CD4-positive, alpha-beta T cell treated with Interleukin-17A for 1 hour (primary cell): ENCODE measurements at places on chromosomes 6 and 20.

DNA sequence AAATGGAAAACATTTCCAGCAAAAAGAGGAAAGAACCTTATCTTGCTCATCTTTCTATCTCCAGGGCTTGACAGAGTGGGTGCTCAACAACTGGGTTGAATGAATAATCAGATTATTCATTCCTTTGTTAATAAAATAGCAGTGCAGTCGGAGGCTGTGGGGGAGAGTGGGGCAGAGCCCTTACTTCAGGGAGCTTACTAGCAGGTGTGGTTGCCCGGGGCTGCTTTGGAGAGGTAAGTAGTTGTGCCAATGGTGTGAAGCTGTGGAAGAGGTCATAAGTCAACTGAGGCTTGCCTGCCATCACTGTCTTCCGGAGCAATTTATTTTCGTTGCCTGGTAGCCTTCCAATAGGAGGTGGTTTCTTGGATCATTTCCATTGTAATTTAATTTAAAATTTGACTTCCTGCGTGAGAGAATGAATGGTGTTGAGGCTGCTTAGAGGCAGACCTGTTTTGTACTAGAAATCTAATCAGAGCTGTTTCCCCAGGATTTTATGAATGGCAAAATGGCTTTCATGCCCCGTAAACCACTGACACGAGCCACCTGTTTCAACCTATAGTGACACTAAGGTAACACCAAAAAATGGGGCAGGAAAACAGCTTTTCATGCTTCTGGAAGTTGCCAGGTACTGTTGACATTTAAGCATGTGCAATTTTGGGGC is 51.4 kb downstream of the ZDHHC14 start:
- DNase-seq = no peak

DNA sequence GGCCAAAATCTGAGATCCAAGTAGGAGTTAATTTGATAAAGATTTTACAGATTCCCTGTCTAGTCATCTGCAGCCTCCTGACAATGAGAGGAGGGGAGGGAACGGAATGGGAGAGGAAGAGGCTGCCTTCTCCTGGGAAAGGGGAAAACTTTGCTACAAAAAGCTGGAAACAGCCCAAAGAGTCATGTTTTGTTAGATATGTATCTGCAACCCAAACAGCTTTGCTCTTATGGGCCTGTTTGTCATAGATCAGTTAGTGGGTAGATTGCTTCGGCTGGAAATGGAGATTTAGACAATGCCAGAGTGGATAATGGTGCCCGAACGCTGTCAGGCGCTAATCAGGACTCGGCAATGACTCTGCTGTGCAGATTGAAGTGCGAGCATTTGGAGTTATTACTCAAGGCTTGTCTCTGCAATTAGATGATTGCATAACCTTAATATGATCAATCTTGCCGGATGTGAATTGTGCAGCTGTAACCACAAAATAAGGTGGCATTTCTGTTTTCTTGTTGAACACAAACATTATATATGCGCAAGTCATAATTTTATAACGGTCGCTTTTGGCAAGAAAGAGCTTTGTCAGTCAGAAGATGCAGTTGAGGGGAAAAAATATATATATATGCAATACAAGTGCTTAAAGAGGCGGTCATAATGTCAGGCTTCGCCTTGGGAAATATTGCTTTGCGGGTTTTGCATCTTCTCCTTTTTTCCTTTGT is 92.4 kb upstream of the MAFB start:
- DNase-seq = no peak

DNA sequence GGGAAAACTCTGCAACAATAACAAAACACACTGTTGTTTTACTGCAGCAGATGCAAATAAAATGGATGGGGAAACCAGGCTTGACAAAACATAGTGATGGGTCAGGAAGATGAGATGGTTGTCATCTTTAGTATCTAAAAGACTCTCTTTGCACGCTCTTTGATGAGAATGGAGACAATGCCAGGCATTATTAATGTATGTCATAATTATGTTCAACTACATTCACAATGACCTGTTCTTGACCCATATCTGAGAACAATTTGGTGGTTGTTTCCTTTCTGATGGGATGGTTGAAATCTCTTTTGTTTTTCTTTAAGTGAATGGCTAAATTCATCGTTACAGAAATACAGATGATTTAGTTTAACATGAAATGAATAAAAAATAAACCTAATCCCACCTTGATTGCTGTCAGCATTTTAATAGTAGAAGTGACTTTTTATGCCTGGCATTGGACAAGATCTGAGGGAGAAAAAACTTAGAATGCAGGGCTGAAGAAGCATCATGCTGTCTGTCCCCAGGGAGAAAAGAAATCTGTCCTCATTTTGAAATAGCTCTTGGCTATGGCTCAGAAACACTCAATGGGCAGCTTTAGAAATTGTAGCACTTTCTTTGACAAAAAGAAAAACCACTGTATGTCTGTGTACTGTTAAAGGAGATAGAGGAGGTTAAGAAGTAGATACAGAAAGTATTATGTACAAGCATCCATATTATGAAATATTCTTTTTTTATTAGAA is 12.4 kb upstream of the GRIK2 start:
- no peak for DNase-seq

DNA sequence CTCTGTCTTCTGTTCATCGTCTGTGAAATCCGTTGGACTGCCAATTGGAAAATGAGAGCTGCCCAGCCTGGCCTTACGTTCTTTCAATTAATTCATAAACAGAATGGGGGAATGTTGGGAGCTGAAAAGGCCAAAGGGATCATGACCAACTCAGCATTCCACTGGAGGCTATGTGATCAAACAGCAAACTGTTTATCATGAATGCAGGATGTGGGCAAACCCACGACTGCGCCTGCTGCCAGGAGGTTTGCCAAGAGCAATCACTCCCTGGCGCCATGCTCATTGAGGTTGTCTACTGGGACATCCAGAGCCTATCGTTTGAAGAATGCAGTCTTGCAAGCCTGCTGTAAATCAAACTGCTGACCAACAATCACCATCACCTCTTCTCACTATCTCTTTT is 9.3 kb upstream of the FKBP1A start:
- no peak for DNase-seq

DNA sequence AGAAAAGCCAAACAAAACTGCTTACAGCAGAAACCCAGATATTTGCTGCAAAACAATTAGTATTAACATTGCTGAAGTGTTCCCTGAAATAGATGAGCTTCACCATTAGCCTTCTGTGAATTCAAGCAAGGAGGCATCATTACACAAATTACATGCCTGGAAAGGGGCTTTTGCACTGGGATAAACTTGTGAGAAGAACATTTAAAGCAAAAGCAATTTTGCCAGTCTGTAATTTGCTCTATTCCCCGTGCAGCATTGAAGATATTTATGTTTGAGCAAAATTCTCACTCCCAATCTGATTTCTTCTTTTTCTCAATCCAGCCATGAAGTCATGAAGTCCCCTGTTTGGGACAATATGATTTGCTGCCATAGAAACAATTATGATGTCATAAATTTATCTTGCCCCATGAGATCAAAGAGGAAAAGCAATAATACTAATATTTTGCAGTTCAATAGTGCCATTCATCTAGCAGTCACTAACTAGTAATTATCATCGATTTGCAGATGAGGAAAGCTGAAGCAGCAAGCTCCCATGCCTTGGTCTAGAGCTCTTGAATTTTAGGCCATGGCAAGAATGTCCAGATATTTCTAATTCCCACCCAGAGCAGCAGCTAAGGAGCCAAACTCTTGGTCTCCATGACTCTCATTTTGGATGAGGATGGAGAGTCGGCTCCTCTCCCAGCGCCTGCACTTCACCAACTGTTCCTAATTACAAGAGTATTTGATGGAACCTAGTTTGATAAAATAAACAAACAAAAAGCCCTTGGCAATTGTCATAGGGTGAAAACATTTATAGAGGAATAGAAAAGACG is 49.5 kb upstream of the CCN6 start:
- DNase-seq = no peak

DNA sequence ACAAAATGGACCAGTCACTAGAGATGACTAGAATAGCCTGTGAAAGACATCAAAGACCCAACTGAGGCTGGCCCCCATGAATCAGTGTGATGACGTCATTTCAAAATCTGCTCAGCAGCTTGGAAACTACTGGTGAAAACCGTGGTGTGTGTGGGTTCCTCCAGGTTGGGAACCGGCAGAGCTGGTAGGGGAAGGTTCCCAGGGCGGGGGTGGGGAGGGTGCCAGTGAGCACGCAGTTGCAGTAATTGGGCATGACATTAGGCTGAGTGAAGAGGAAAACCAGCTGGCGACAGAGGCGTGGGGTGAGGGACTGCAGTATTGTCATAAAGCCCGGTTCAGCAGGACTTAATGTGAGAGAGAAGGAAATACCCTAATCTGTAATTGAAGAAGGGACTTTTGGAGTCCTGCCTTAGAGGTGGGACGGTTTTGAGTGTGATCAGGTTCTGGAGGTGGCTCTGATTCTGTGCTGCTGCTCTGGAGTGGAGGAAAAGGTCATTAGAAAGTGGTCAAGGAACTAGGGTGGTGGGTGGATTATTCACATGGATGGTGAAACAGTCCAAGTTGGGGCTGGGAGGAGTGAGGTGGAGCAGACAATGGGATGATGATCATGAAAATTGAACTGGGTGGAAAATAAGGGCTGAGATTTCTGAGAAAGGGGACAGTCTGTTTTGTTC is 52.0 kb upstream of the MTHFD1L start:
- DNase-seq = no peak

DNA sequence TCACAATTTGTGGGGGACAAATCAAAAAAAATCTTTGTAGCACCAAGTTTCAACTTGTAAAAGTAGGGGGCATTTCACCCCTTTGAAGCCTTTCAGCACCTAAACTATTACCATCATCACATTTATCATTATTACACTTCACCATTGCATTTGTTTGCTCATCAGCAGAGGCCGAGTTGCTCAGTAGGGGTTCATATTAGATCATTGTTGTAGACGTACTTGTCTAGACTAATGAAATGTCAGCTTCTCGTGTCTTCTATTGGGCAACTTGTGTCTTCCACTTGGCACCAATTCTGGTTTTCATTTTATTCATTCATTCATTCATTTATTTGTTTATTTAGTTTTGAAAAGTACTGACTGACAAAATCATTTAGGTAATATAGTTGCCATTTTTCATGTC is 338.3 kb upstream of the KCNQ5 start:
- no peak for DNase-seq

DNA sequence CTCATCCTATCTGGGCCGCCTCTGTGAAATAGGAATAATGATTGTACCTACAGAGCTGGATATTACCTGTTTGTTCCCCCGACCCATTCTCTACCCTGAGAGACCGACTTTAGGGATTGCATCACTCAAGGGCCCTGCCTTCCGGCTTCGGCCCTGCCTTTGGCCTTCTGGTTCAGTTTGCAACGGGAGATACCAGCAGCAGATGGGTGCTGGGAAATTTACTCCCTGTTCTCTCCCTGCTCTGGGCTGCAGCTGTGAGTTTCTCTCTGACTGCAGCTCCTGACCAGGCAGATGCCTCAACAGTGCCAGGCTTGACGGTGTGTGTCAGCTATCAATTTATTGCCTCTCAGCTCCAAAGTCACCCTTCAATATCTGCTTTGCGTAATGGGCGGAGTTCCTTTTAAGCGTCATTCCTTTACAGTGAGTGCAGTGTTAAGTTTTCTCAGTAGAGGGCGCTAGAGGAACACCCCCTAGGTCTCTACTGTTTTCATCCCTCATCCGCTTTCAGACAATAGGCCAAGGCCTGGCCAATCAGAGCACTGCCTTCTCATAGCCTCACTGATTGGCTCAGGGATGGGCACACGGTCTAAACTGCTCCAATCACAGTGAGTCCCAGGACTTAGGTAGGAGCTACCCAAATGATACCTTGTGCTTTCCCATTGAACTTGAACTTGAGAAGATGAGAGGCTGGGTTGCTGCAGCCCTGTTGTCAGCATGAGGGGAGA is 30.0 kb downstream of the KCNG1 start:
- peak; percentile 54 for DNase-seq

- no peak for DNase-seq
These were observed 440.1 kb downstream of the EPHA7 start for GRCh38 chr6:92979281-92979680.

DNA sequence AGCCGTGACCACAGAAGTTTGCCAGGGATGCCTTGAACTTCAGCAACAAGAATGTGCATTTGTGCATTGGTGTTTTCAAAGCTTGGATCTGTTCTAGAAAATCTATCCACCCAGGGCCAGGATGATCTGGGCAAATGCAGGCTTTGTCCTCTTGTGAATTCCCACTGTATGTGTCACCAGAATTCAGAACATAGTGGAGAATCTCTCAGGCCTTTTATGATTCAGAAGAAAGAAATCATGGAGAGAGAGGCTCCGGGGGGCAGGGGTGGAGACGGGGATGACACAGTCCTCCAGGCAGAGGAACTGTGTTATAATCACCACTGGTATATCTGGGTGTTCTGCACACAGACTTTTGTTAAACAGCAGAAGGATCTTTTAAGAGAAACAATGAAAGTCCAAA is 304.1 kb downstream of the CDH4 start:
- DNase-seq = no peak
